Upper lobe of right lung (tissue), 1 donor: ENCODE measurements at places on chromosomes 3 and 15. TPM values are rescaled to one million over a fixed set of nuclear protein-coding genes. Genes with fewer than 3 reads are reported as not detected.

GRCh38 chr3:176767385-176767784 is 429.9 kb downstream of the TBL1XR1 start:
- no peak for DNase-seq

The GOLGA6B gene
- not detected for total RNA-seq

The LRRC31 gene
- 1.7 TPM for total RNA-seq

GRCh38 chr3:18079739-18080138 is 337.3 kb upstream of the TBC1D5 start:
- no peak for DNase-seq

DNA sequence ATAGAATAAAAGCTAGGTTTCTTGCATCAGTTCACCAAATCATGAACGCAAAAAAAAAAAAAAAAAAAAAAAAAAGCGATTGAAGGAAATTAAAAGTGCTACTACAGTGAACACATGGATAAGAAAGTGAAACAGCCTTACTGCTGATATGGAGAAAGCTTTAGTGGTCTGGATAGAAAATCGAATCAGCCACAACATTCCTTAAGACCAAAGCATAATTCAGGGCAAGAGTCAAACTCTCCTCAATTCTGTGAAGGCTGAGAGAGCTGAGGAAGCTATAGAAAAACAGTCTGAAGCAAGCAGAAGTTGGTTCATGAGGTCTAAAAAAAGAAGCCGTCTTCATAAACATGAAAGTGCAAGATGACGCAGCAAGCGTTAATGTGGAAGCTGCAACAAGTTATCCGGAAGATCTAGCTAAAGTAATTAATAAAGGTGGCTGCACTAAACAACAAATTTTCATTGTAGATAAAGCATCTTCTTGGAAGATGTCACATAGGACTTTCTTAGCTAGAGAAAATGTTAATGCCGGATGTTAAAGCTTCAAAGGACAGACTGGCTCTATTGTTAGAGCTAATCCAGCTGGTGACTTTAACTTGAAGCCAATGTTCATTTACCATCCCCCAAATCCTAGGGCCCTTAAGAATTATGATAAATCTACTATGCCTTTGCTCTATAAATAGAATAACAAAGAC is 19.2 kb downstream of the P3H2 start:
- no peak for DNase-seq

GRCh38 chr3:39154280-39155021 is 1.1 kb upstream of the CSRNP1 start:
- DNase-seq, result no peak
